Heart right ventricle (tissue), 16 donors: ENCODE measurements at places on chromosomes 1 and 21.
A peak's percentile ranks its signal among the peaks of the same experiment; 100 is the strongest.

DNA sequence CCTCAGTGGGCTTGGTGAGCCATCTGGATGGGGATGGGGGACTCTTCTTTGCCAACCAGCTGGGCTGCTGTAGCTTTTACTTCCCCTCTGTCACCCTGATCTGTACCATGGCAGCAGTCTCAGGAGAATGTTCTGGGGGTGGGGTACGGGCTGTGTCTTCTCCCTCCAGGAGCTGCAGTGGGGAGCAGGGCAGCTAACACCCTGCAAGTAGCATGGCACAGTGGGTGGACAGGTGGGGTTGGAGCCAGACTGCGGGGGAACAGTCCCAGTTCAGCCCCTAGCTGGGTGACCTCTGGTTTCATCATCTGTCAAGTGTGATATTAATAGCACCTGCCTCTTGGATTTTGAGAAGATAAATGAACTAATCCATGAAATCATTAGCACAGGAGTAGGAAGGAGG lies 3.1 kb downstream of the NFASC start:
- no peak for DNase-seq

DNA sequence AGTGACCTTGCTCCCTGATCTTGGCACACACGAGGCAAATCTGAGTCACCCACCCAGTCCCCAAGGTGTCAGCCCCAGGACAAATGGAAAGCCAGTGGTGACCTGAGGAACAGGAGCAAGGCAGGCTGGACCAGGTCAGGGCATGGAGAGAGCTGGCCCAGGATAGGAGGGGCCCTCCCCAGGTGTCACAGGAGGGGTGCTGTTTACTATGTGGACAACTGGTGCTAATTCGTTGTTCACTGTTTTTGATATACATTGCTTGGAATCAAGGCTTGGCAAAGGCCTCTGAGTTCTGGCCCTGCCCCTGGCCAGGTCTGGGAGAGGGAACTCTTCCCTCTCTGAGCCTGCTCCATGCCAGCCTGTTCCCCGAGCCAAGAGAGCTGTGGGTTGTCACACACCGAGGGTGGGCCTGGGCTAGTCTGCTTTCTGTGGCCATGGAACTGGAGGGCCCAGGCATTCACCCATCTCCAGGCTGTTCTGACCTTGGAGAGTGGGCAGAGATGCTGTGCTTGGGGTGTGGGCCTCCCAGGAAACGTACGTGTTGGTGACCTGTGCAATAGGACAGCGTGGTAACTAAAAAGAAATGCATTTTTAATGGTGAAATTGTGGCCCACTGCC lies 41.8 kb downstream of the CRYAA start:
- no peak for DNase-seq

DNA sequence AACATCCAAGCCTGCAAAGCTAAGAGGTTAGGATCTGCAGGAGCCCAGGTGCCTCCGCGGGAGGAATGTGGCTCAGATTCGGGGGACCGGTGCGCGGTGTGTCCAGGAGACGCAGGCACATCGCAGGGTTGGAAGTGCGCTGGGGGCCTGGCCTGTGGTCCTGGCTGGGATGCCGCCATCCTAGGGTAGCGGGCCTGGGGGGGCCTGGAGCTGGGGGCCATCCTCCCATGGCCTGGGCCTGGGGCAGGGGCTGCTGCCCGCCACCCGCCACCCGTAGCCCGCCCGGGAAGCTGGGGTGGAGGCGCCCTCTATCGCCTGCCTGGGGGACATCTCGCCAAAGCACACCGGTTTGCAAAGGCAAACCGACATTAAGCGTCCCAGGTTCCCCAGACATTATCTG lies 170.6 kb upstream of the ARHGEF16 start:
- peak; percentile 62 for DNase-seq

DNA sequence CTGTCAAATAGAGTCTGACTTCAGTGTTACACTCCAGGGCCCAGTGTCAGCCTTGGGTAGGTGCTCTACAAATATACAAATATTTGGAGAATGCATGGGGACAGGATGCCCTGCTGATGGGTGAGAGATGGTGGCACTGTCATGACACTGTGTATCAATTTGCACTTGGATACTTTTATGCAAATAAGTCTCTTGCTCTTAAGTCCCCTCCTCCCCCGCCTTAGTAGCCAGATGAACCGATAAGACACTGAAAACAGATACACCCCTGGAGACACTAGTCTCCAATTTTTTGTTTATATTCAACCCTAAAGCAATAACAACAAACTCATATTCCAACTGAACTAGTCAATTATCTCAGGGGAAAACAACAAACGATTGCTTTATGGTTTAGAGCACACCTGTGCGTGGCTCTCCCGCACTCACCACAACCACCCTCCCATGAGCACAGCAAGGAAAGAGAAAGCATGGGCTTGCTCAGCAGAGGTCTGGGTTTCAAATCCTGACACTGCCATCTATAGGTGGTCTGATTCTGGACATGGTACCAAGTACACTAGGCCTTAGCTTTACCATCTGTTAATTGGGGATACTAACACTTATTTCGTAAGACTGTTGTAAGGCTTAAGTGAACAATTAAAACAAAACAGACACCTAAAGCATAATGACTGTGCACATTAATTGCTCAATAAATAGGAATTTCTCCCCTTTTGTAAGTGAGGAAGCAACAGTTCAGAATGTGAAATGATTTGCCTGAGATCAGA lies 50.3 kb downstream of the HIVEP3 start:
- DNase-seq, result no peak
